OCI-LY7 (cell line): ENCODE measurements at places on chromosomes 5 and 9.

GRCh38 chr5:1806974-1807373, 5.8 kb downstream of the NDUFS6 start:
- no peak for DNase-seq

DNA sequence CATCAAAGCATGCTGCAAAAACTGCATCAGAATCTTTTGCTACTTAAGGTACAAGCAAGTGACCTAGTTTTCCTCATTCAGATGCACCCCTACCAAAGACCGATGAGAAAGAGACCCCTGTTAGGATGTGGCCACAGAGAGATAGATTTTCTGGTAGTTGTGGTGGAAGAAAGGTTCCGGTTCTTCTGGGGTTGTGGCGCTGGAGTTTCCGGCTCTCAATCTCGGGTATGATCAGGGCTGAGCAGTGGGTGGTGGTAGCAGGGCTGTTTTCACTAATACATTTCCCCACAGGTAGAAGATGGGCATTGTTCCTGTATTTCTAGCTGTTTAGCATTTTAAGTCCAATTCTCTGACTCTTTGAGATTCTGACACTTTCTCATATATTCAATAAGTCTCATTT, 58.4 kb downstream of the PCSK1 start:
- no peak for DNase-seq

DNA sequence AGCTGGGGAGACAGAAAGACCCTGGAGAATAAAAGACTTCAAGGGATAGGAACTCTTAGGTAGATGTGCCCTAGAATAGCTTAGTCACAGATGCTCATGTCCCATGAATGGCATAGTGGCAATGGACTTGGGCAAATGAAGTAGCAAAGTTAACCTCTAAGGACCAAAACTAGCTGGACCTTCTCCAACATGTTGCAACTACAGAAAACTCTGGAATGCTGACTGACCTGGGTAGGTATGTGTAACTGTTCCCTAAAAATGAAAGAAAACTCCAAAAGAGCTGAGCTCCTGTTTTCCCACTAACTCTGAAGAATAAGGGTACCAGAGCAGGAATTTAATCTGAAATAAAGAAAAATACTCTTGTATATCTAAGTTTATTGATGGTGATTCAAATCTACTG, 12.5 kb upstream of the LPAR1 start:
- no peak for DNase-seq

GRCh38 chr9:132810314-132810713, 67.8 kb downstream of the AK8 start:
- DNase-seq = no peak

DNA sequence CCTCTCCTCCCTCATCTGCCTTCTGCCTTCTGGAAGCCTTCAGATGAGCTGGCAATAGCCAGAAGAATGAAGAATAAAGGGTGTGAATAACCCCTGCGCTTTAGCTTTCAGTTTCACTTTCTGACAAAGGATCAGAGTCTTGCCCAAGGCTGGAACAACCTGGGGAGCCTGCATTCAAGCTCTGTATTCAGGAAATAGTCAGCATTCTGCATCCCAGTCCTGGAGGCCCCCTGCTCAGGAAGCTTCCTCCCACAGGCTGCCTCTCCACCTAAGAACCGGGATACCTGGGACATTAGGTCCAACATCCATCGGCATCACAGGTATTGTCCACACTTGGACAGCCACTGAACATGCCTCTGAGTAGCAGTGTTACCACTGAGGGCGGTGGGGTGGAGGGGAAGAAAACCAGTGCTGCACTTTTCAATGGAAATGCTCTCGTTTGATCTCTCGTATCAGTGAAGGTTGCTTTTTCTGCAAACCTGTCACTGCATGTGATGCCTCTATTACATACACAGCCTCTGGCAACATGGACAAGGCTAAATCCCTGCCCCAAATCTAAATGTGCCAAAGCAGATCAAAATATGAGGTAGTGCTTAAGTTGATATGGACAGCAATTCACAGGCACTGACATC, 39.8 kb upstream of the ACO1 start:
- no peak for DNase-seq

DNA sequence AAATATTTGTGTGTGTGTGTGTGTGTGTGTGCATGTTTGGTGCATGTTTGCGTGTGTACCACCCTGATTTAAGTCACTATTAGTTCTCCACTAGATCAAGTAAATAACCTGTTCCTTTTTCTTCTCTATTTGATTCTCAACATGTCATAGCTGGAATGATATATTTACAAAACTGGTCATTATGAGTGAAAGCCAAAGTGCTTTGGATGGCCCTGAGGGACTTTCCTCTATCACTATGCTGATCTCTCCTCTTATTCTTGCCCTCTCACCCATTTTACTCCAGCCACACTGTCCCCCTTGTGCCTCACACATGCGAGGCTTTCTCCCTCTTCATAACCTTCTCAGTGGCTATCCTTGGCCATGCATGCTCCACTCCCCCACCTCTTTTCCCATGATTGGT, 144.6 kb upstream of the NMUR2 start:
- no peak for DNase-seq

- DNase-seq = peak; percentile 53
These were observed 54.9 kb downstream of the NDST1 start for GRCh38 chr5:150562832-150563231.

- DNase-seq = no peak
These were observed 21.2 kb downstream of the MAST4 start for GRCh38 chr5:66617226-66617861.

GRCh38 chr5:174323878-174324281, 278.4 kb downstream of the NSG2 start:
- DNase-seq = peak; percentile 12

DNA sequence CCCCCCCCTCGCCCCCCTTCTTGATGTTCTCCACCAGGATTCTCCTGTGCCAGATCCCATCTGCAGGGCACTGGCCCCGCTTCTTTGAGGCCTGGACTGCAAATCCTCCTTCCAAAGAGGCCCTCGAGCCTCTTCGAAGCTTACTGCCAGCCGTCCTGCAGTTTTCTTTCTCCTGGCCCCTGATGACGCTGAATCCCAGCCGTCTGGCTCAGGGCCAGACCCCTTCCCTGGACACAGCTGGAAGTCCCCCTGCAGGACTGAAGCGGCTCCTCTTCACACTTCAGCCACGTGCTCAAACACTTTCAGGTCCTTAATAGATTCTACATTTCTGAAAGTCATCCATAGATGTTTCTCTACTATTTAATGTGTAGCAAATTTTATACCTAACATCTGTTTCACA, 121.5 kb downstream of the EHMT1 start:
- no peak for DNase-seq

DNA sequence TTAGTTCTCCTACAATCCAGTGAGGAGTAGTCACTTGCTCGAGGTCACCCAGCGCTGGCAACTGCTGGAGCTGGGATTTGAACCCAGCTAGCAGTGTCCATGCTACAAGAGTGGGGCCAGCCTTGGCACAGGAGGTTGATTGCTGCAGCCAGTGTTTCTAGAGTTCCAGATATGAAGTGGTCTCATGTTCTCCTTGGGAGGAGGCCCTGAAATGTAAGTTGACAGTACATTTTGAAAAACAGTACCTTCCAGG, 802 bp downstream of the CCDC107 start:
- DNase-seq = no peak

GRCh38 chr9:86340356-86341006, 13.7 kb downstream of the TUT7 start:
- DNase-seq = no peak

DNA sequence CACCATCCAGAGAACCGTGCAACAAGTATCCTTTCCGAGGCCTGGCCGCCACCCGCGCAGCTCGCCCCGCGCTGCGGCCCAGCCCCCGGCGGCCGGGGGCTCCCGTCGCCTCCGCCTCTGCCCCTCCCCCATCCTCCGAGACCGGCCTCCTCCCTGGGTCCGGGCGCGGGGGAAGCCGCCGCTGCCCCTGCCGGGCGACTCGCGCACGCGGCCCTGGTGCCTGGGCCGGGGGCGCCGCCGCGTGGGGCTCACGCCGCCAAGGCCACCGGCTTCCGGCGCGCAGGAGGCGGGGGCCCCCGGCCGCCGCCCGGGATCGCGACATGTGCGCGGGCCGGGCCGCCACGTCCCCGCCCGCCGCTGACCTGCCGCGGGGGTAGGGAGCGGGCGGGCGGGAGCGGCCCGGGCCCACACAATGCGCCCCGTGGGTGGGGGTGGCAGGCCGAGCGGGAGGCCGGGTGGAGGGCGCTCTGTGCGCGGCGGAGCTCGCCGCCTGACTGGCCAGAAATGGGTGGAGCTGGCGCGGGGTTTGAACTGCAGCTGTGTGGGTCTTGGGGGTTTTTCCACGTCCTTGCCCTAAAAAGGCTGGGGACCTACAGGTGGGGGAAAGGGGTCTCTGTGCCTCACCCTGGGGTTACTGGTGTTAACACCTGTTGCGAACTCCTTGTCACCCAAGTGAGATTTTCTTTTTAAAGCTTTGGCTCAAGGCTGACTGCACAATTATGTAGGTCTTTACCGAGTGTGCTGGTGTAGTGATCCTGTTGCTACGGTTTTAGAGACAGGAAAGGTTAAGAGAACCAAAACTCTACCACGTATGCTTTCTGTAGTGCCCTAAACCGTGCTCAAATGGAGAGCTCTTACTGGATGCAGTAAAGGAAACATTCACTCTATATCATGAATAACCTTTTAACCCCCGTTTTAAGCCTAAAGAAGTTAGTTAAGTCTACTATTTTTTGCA, 32.3 kb downstream of the TNPO1 start:
- DNase-seq = peak; percentile 78

DNA sequence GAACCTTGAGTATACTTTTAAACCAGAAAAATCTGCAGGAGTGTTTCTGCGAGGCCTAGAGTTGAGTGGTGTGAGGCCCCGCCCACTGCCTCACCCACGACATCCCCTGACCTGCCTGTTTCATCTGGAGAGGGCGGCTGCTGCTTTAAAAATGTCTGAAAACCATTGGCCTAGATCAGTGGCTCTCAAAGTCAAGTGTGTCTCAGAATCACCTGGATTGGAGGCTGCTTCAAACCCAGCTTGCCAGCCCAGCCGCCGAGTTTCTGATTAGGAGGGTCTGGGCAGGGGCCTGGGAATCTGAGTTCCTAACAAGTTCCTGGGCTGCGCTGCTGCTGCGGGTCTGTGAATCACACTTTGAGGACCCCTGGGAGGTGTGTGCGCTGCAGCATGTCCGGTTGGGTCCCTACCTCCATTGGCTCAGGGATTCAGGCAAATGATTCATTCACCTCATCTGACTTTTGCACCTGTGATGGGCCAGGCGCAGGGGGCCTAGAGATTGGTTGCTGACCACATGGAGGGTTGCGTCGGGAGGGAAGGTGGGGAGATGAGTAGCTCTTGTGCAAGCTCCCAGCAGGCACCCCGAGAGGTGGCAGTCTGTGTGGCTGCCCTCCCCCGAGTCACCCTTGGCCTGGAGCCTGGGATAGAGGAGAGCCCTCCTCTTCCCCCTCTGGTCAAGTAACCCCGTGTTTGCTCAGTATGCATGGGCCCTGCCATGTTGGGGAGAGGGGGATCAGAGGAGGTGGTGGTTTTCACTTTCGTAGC, 27.6 kb upstream of the HMCN2 start:
- no peak for DNase-seq
